ENCODE measurements at places on chromosomes 4 and X. TPM values are rescaled to one million over a fixed set of nuclear protein-coding genes. Genes with fewer than 3 reads are reported as not detected.

RENBP gene
- total RNA-seq: 10.0 TPM

ERCC6L gene
- 2.7 TPM for total RNA-seq

NLGN3 gene
- total RNA-seq: 20.5 TPM

AMELX gene
- not detected for total RNA-seq

GPM6B gene
- total RNA-seq: 321 TPM

DSPP gene
- 0.05 TPM for total RNA-seq

BRS3 gene
- not detected for total RNA-seq
